Vagina (tissue), 2 donors: ENCODE measurements at places on chromosomes 12 and 14.

DNA sequence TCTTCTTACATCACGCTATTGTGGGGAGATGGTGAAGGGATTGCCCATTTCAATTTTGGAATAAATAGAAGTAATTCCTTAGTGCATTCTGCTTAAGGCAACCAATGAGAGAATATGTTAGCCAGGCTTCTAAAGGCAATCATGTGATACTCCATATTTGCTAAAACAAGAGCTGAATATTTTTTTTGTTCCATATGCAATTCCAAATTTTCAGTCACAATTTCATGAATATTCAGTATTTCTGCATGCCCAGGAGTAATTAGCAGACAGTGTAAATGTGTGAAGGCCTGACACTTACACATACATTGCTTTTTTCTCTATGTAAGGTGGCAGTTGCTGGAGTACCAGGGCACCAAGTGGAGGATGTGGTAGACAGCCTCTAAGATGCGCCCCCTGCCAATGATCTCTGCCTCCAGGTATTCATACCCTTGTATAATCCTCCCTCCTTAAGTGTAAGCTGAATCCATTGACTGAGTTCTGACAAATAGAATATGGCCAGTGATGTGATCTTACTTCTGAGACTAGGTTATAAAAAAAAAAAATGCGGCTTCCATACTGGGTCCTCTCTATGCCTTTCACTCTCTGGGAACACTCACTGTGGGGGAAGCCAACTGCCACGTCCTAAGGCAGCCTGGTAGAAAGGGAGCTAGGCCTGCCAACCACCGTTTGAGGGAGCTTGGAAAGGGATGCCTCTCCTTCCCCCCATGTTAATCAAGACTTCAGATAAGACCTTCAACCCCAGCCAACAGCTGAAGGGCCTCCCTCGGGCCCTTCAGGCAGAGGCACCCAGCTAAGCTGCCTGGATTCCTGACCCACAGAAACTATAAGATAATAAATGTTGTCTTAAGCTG, 62.7 kb upstream of the PTGR2 start:
- DNase-seq: no peak

DNA sequence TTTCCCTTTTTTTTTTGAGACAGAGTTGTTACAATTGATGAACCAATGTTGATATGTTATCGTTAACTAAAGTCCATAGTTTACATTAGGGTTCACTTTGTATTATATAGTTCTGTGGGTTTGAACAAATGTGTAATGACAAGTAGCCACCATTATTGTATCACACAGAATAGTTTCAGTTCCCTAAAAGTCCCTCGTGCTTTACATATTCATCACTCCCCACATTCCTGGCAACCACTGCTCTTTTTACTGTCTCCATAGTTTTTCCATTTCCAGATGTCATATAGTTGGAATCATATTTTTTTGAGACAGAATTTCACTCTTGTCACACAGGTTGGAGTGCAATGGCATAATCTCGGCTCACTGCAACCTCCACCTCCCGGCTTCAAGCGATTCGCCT, 12.5 kb downstream of the HSD17B6 start:
- DNase-seq: no peak

GRCh38 chr14:29521526-29522137, 406.0 kb downstream of the PRKD1 start:
- DNase-seq: no peak

GRCh38 chr14:72925171-72925759, 999 bp upstream of the DCAF4 start:
- DNase-seq: no peak

DNA sequence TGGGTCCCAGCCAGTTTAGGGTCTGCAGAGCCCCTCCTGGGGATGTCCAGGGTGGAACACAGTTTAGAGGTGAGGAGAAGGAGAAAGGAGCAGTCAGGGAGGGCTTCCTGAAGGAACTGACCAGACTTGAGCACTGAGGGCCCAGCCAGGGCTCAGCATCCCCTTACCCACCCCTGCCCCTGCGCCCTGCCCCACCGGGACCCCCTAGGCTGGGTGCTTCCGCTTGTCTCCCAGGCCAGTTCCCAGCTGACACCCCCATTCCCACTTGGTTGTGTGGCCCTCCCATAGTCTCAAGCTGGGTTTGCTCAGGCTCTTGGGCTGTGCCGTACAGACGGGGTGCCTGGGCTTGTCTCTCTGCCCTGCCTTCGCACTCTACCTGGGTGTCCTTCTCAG, 26.3 kb upstream of the KIF26A start:
- DNase-seq: no peak

DNA sequence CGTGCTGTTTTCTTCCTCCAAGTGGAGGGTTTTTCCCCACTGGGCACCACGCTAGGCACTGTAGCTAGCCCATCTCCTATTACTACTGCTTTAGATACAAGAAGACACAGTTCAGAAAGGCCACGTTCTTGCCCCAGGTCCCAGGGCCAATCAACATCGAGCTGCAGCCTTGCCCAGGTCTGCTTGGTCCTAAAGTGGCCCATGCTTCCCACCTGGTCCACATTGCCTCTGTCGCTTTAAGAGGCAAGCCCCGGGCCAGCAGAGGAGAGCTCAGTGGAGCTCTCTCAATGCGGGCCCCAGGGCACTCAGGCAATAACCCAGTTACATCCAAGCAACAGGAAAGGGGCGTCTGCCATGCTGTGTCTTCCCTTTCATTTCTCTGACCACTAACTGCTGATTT, 148.1 kb downstream of the CALM1 start:
- no peak for DNase-seq

GRCh38 chr14:101029668-101030290, 126.3 kb upstream of the RTL1 start:
- no peak for DNase-seq

- no peak for DNase-seq
These were observed 33.5 kb upstream of the TCL1B start for GRCh38 chr14:95652690-95653089.

- DNase-seq: no peak
These were observed 1.8 kb upstream of the GLIPR1L2 start for GRCh38 chr12:75389061-75389460.
